Osteoblast (primary cell): ENCODE measurements at places on chromosomes 5 and 9. TPM values are rescaled to one million over a fixed set of nuclear protein-coding genes. Genes with fewer than 3 reads are reported as not detected.

FAM153A gene
- total RNA-seq = not detected in 2 replicates

REEP2 gene
- total RNA-seq = 1.5 and 2.2 TPM in 2 replicates

DNA sequence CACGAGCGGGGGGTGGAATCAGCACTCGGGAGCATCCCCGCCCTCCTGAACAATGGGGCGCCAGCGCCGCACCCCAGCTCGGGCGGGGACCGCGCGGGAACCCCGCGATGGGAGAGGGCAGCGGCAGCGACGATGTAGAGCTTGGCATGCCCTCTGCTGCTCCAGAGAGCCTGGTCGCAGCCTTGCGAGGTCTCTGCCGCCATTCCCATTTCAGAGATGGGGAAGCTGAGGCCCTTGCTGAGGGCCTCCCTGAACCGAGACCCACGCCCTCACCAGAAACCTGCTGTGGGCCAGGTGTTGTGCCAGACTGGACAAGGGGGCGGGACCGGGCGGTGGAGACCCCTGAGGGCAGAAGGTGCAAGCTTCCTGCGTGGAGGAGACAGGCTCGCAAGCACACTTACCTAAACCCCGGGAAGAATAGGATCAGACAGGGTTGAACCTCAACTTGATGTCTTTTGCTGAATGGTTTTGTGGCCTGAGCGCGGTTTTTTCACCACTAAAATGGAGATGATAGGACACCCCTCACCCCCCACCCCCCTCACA lies 647 bp upstream of the MEGF9 start:
- no peak for DNase-seq

DNA sequence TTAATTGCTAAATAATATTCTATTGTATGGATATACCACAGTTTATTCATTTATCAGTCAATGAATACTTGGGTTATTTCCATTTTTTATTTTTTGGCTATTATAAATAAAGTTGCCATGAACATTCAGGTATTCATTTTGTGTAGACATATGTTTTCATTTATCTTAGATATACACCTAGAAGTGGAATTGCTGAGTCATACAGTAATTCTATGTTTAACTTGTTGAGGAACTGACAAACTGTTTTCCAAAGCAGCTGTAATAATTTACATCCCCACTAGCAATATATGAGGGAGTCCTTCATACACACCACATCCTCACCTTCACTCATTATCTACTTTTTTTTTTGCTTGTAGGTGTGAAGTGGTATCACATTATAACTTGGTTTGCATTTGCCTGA lies 123.6 kb downstream of the FBN2 start:
- no peak for DNase-seq

- peak; percentile 95 for DNase-seq
These were observed 118.0 kb downstream of the VAV2 start for GRCh38 chr9:133874060-133874657.

GRCh38 chr9:78297672-78297961 lies 692 bp downstream of the PSAT1 start:
- peak; percentile 90 for DNase-seq

DNA sequence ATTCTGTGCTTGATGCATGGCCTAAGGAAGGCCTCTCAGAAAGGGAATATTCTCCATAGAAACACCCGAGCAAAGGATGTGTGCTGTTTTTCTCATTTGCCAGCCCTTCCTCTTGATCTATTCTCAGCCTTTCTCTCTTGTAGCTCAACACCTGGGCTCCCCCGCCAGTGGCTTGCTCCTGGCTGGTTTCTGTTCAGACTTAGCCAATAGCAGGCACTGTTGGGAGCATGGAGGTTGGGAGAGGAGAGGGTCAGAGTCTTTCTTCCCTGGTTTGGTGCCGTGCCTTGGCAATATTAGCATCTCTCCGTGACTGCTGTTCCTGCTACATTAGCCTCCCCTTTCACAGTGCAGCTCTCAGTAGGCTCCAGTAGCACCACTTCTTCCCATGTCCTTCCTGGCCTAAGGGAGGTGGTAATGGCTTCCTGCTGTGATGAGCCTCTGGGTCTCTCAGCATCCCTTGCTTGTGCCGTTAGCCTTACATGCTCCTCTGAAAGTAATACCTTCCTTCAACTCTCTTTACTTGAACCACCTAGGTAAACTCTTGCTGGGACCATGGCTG lies 269.7 kb upstream of the GAS1 start:
- DNase-seq = peak; percentile 27
